ENCODE measurements at places on chromosomes 3 and 15.

DNA sequence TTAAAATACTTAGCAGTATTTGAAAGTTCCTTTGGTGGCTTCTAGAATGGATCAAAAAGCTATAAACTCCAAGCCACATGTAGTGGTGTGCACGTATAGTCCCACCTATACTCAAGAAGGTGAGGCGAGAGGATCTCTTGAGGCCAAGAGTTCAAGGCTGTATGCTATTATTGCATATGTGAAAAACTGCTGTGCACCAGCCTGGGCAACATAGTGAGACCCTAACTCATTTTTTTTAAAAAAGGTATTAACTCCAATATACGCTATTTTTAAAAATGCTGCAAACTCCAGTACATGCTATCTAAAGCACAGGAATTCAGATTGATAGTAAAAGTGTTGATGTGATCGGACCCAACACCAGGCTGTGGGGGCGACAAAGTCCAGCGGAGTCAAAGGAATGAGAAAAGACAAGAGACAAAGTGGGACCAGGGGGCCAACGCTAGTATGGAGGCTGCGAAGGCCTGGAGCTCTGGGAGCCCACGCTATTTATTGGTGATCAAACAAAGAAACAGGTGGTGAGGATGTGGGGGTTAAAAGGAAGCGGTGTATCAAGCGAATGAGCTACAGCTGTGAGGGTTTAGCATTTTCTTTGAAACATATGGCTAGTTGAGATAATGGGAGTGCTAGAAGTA lies 66.6 kb downstream of the ARIH1 start:
- DNase-seq: no peak

DNA sequence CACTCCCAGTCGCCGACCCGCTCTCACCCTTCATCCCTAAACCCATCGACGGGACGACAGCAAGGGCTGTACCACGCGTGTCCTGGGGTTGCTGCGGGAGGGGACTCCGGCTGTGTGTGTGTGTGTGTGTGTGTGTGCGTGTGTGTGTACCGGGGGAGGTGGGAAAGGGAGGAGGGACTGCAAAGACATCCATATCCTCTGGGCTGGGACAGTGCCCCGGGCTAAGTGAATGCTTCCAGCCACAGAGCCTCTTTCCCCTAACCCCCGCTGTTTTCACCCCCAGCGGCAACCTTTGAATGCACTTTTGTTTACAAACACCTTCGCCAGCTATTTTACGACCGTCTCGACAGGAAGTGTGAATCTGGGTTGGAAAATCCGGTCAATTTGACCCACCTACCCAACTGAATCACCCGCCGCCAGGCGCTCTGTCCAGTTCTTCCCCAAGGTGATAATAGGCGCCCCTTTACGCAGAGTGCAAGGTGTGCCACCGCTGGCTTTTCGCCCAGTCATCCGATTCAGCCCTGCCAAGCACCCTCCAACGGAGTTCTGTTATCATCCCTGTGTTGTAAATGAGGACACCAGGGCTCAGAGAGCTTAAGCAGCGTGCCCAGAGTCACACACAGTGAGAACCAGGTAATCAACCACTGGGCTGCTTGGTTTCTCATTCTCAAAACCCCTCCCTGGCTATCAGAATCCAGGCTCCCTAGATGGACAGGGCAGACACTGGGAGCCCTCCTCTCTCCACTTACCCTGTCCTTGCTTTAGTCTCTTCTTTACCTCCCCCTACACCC lies 739 bp upstream of the AMOTL2 start:
- no peak for DNase-seq

DNA sequence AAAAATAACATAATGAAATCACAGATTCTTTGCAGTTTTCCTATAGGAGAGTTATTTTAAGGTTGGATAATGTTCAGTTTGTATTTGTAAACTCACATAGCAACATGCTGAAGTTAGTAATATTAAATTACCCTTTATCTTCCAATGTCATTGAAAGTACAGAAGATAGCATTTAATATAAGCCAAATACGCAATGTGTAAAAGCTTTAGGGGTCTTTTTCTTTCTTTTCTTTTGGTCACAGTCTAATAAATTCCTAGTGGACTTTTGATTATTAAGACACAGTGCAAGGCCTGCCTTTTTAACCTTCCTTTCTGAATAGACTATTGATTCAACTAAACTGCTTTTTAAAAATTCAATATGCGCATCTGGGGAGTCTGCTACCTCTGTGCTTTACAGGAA lies 79.3 kb downstream of the OTOL1 start:
- no peak for DNase-seq

GRCh38 chr3:10300087-10300486 lies 7.3 kb upstream of the GHRL start:
- no peak for DNase-seq

GRCh38 chr3:158463556-158463955 lies 107.4 kb upstream of the MLF1 start:
- DNase-seq: no peak

DNA sequence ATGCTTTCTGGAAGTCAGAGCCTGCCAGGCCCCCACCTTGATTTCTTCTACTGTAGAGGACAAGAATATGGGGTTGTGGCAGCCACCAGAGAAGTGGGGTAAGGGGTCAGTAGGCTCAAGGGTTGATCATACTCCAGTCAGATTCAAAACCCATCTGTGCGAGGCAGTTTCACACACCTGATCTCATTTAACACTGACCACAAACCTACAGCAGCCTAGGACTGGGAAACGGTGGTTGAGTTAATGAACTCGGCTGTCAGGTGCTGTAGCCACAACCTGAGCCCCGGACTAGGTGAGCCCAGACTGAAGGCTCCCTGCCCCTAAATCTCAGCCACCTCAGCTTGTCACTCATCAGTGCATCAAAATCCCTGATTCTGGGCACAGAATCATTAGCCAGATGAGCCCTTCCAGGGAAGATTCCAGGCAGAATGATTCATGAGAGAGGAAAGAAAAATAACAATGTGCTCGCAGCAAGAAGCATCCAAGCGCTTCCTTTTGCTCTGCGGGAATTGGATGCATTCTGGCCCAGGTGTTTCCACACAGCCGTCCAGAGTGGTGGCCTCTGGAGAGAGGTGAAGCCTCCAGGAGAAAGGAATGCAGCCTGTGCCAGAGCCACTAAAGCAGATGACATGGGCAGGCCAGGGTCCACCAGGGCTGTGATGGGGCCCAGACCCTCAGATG lies 102.1 kb downstream of the SRGAP3 start:
- DNase-seq: no peak

DNA sequence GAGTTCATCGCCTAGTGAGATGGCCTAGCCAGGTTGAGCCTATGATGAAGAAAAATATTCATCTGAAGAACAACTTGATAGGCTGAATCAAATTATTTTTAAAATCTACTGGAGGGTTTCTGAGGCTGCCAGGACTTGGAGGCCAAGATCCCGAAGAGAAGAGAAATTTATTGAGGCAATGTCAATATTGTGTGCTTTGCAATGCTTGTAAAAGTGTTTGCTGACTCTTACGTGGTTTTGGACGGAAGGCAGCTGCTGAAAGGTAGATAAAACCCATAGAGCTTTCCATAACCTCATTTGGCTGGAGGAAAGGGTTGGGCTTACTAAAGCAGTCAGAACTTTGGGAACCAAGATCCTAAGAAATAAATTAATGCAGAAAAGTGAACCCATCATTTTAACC lies 361.0 kb upstream of the IL12A start:
- no peak for DNase-seq

DNA sequence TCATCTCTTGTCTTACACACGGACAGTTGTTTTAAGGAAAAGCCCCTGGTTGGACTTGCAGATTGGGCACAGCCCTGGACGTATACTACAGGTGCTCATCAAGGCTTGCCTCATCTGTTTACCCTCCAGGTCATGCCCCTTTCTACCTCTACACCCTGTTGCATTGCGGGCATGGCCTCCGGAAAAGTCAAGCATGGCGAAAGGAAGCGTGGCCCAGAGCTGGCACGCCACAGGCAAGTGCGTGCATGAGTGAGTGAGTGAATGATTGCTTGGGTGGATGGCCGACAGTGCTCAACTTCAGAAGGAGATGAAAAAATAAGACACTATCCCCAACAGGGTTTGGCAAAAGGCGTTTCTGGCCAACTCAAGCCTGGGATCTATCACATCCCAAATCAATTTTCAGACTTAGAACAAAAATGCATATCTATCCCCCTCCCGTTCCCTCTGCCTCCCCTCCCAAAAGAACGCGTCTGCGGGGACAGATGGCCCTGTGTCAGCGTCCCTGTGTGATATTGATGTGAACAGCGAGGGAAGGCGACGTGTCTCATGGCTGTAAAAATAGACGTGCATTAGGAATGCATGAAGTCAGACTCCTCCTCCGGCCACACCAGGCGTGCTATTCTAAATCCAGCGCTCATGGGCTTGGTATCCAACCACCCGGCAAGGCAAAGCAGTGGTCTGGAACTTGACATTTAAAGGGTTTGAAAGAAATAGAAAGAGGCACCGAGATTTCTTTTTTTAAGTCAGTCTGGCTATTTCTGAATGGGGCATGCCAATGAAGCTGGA lies 96.0 kb downstream of the RPLP1 start:
- no peak for DNase-seq

DNA sequence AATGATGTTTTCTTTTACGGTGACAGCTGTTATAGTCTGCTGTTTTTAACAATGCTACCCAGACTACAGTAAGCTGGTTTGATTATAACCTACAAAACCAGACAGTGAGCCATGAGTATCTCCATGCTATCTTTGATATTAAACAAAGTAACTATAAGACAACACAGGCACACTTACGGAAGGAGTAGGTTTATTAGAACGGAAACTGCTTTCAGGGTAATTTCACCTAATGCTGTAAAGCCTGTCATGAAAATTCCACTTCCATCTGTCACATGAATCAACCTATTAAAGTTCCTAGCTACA lies 33.0 kb downstream of the VPS13C start:
- DNase-seq: no peak

- DNase-seq: no peak
Observed at GRCh38 chr3:111571907-111572460, 23.2 kb downstream of the ZBED2 start.

GRCh38 chr15:74787251-74788041 lies 5.6 kb downstream of the CSK start:
- peak; percentile 86 for DNase-seq

DNA sequence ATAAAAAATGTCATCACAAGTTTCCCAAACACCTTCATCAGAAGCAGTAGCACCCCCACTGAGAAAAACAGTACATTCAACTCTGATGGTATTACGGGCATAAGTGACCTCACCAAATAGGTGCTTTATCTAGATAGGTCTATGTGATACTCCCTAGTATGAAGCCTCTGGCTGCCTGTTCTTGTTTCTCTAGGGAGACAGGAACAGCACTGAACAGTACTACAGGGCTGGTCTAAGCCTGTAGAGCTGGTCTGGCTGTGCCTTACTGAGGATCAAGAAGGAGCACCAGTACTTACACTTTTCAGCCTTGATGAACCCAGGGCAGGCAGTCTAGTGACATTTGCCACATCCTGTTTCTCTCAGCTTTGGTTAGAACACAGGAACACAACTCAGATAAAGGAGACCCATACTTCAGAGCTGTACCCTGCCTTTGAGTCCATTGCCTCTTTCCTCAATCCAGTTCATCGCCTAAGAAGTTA lies 35.9 kb downstream of the OXNAD1 start:
- DNase-seq: peak; percentile 45

DNA sequence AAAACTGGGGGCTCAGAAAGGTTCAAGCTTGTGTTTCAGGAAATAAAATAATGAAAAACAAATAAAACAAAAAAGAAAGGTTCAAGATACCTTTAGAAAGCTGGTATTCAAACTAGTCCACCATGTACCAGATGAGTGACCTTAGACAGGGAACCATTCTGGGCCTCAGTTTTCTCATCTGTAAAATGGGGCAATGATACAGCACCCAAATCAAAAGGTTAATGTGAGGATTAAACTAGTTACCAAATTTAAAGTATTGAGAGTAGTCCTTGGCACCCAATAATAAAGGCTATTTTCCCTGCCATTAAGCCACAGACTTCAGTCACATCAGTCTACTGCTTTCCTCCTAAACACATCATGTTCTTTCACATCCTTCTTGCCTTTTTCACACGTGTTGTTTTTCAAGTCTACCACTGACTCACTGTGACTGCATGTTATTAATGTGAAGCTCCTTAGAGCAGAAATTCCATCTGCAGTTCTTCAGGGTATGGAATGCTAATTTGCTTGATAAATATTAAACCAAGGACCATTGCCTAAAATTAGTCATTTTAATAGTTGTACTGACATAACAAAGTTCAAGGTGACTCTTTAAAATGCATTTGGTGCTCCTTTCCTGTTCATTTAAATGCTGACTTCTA lies 19.9 kb downstream of the TAMM41 start:
- no peak for DNase-seq

DNA sequence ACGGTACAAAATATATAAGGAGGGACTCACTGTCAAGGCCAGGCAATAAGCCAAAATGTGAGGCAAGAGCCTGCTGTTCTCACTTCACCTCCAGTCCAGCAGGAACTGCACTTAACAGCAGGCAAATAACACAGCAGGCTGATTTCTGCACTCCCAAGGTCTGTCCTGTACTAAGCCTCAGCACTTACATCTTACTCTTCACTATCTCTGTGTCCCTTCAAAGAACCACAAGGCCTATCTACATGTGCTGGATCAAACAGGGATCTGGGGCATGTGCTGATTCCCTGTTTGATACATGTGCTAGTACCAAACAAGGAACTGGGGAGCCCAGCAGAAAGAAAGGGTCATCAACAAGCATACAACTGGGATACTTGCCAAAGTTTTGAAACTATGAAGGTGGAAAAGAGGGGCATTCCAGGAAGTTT lies 22.2 kb downstream of the UACA start:
- DNase-seq: no peak

GRCh38 chr15:44023176-44023575 lies 171.9 kb downstream of the FRMD5 start:
- no peak for DNase-seq

DNA sequence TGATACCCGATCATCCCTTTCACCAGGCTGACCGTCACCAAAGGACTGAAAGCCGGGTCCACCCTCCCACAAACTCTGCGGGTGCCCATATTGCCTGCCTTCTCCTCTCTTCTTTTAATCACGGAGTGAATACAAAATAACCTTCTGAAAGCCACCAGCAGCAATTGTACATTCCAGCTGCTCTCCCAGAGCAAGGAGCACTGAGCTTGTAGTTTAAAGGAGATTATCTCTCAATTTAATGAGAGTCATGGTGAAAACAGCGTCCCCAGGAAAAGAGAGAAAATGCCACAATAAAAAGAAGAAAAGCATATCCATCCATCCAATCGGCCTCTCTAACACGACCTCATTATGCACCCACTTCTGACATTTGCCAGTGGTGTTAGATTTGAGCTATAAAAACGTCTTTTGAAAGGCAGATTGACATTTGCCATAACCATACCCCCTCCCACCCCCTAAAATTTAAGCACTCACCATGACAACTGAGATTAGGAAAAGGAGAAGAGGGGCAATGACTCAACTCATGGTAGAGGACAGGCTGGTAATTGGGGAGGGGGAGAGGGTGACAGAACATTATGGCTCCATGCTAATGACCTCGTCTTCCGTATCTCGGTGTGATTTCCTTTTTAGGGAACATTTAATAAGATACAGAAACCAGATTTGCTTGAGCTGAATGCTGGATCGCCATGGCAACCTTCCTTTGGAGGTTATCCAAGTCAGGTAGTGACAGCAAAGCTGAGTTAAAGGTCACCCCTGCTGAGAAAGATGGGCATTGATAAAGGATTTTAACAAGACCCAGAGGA lies 106.2 kb downstream of the ST8SIA2 start:
- DNase-seq: no peak
